ENCODE measurements at places on chromosomes 5 and 9.

- ATAC-seq: peak; percentile 9
Measured at GRCh38 chr5:93601071-93601801, 18.2 kb downstream of the NR2F1 start.

- ATAC-seq: peak; percentile 12
Measured at GRCh38 chr9:136996361-136997292, at the start of gene CLIC3. TSS of gene CLIC3 (minus strand) at chr9:136996568. CDS start at chr9:136996543, 25 bp downstream.

DNA sequence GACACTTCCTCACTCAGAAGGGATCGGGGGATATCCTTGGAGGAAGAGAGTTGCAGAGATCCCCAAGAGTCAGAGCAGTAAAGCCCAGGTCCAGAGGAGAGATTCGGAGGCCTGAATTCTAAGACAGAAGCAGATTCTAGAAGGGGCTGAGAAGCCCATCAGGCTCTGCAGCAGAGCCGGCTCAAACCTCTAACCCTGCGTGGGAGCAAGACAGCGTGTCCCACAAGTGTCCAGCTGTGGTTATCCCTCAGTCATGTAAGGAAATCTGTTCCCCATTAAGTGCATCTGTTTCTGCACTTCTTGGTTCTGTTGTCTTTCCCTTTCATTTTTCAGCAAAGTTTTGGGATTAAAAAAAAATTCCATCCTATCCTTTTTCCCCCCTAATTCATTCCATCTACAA is 4.8 kb upstream of the DIAPH1 start:
- ATAC-seq: no peak

DNA sequence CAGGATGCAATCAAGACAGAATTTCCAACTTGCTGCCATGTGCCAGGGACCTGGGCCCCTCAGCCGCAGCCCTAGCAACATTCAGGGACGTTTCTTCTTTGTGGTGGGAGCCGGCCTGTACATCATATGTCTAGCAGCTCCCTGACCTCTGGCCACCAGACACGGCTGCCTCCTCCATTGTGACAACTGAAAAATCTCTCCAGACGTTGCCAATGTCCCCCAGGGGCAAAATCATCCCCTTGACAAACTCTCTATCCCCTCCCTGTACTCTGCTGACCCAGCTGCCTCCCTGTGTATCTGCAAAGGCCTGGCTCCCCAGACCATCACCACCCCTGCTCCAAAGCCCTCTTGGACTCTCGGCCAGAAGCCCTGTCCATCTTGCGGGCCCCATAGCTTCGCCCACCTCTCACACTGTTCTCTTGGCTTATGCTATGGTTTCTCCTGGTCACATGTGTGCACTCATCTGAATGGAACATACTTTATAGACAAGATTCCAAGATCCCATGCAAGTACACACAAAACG is 40.8 kb downstream of the BICD2 start:
- ATAC-seq: no peak

- ATAC-seq: peak; percentile 81
Measured at GRCh38 chr9:93346231-93347112, 105.0 kb upstream of the FAM120A start.

DNA sequence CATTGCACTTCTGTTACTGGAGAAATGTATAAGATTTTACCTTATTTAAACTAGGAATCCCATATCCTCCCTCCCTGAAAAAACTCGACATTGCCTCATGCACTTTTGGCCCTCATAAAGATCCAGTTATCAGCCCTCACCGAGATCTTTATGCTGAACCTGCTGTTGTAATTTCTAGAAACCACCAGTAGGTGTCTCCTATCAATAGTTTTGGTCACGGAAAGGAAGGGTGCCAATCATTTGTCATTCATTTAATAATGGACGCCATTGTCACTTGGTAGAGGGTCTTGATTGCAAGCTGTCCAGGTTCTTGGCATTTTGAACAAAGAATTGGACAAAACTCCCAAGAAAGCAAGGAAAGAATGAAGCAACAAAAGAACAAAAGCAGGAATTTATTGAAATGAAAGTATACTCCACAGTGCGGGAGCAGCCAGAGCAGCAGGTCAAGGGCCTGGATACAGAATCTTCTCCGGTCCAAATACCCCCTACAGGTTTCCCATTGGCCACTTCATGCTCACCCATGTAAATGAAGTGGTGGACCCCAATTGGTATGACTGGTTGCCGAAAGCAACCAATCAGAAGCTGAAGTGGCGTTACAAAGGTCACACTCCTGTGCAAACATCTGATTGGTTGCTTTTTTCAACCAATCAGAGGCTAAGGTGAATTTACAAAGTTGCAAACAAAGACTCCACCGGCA is 524.3 kb downstream of the PSAT1 start:
- ATAC-seq: no peak

DNA sequence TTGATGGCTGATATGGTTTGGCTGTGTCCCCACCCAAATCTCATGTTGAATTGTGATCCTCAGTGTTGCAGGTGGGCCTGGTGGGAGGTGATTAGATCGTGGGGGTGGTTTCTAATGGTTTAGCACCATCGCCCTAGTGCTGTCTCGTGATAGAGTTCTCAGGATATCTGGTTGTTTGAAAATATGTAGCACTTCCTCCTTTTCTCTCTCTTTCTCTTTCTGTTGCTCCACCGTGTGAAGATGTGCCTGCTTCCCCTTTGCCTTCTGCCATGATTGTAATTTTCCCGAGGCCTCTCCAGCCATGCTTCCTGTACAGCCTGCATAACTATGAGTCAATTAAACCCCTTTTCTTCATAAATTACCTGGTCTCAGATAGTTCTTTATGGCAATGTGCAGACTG is 111.6 kb downstream of the SREK1 start:
- no peak for ATAC-seq

- ATAC-seq: no peak
Measured at GRCh38 chr5:121725450-121725849, 126.2 kb upstream of the FTMT start.

- ATAC-seq: no peak
Measured at GRCh38 chr9:80811003-80811402, 878.3 kb downstream of the TLE1 start.

DNA sequence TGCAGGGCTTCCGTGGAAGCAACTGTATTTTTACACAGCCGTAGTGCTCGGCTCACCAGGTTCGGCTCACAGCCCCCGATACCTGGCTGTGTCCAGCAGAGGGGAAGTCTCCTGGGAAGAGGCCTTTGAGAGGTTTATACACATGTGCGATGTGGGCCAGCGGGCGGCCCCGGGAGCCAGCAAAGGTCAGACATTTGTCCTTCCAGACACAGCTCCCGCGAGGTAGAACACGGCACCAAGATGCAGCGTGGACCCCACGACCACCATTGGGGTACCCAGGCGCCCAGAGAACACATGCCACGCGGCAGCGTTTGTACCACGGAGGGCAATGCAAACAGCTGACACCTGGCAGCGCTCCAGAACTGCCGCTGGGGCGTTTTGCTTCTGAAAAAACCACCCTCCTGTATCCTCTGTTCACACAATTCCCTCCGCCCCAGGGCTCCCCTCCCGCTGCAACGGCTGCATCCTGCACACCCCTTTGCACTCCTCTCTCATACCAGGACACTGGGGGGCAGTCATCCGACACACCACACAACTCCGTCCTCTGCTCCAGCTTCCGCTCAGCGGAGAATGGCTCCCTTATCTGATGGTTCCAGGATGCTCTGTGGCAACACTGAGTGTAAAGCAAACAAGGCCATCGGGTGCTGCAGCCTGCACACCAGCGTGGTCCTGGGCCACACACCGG is 235.3 kb downstream of the SYK start:
- ATAC-seq: peak; percentile 98

GRCh38 chr5:15850536-15850935 is 329.1 kb downstream of the MARCHF11 start:
- ATAC-seq: no peak

- ATAC-seq: no peak
Measured at GRCh38 chr5:83406906-83407305, 64.6 kb upstream of the VCAN start.

DNA sequence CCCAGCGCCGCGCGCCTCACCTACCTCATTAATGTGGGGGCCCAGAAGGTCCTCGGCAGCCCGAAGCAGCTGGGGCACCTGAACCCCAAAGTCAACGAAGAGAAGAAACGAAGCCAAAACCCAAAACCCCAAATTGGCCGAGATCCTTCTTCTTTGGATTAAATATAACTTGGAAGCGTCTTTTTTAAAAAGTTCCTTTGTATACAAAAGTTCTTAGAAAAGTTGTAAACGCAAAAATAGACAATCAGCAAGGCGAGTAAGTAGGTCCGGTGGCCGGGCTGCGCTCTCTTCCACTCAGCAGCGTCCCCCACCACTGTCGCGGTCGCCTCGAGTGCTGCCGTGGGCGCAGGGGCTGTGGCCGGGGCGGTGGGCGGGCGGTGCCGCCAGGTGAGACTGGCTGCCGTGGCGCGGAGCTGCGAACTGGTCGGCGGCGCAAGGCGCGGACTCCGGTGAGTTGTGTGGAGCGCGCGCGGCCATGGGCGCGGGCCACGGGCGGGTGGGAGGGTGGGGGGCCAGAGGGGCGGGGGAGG is 360 bp downstream of the KLF4 start:
- no peak for ATAC-seq

DNA sequence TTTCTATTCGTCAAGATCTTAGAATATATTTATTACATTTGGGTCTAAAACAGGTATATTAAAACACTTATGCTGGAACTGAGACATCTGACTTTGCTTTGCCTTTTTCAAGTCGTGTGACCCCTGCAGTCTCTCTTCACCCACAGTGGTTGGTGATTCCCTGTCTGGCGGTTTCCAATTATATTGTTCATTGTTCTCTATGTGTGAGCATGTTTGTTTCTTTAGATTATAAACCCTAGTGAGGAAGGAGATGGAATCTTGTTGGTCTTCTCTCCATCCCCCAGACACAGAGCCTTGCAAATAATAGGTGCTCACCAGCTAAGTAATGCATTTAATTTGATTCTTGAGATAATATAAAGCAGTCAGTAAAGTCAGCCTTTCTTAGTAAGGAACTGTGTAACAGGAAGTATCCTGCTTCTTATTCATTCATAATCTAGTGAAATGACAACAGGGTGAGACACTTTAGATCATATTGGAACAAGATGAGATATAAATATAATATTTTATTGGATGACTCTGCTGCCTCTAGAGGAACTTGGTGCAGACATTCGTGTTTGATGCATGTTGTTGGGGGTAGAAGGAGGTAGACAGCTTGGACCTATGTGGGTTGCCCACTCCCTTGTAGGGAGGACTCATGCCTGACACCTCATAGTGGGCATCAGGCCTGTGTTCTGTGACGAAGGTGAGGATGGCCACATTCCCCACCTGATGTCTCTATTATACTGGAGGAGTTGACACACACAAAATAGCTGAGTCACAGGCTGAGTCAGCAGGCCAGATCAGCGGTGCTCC is 88.1 kb downstream of the FGF1 start:
- peak; percentile 99 for ATAC-seq

GRCh38 chr5:41747301-41747700 is 122.9 kb downstream of the OXCT1 start:
- no peak for ATAC-seq

- ATAC-seq: no peak
Measured at GRCh38 chr5:58548068-58548467, 34.8 kb upstream of the RAB3C start.

DNA sequence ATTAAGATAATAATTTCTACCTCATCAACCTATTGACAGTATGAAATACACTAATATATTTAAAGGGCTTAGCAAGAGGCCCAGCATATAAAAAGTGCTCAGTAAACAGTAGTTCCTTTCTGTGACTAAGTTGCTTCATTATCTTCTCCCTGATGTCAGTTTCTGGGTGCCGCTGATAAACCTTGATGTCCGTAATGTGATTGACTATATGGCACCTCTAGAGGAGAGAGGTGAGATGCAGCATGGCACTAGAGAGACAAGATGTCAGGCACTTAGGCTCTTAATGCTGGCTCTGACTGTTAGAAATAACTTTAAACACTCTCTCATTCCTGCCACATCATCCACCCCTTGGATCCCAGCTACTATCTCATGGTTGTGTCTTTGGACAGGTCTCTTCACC is 455.9 kb upstream of the KLF4 start:
- ATAC-seq: no peak

- ATAC-seq: no peak
Measured at GRCh38 chr5:108983461-108984092, 235.9 kb downstream of the FER start.

GRCh38 chr5:143215690-143216089 is 187.8 kb downstream of the NR3C1 start:
- ATAC-seq: no peak

DNA sequence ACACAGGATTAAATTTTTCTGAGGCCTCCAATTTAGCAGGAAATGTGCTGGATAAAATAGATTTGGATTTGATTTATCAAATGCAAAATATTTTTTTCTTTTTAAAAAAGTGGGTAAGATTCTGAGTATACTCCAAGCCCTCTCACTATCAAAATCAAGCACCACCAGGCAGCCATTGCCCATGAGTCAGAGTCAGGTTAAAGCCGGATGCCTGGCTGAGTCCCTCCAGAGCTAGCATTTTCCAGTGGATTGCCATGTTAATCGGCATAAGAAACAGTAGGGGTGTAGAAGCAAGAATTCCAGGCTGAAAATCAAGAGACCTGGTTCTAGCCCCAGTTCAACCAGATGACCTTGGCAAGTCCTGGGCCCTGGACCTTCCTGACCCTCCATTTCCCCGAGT is 85.3 kb downstream of the FAM114A2 start:
- no peak for ATAC-seq

- no peak for ATAC-seq
Measured at GRCh38 chr9:107907715-107908114, 418.1 kb upstream of the KLF4 start.

- ATAC-seq: no peak
Measured at GRCh38 chr5:178323541-178323865, 90.9 kb upstream of the PHYKPL start.

DNA sequence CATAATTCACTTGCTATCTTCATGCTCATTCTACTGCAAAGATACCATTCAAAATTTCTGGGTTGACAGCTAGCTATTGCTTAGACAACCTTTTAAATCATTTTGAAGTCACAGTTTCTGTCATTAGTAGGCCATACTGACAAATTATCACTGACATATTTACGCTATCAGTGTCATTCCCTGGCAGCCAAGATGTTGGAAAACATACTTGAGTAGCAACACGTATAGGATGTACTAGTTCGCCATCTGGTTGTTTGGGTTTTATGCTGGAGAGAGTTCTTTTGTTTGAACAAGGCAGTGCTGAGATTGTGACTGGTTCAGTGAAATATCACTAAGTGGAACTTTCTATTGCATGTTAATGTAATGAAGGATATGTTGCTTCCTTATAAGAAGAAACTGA is 621.9 kb downstream of the DTWD2 start:
- no peak for ATAC-seq

- ATAC-seq: no peak
Measured at GRCh38 chr5:68332080-68332451, 116.5 kb downstream of the PIK3R1 start.

GRCh38 chr5:149317281-149318048 is 27.8 kb upstream of the GRPEL2 start:
- no peak for ATAC-seq

- no peak for ATAC-seq
Measured at GRCh38 chr5:102624405-102624804, 125.6 kb upstream of the SLCO6A1 start.

DNA sequence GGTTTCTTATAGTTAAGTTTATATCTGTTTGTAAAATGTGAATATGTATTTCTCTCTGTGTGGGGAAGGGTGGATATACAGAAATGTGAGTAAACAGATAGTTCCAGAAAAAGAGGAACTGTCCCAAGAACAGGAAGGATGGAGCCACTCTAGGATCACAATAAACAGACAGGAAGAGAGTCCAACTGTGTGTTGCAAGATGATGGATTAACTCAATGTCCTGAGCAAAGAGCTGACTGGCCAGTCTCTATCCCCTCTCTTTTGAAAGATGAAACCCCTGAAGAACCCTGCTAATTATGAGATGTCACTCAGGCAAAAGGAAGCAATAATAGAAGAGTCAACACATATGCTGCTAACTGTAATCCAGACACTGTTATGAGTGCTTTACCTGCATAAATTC is 202.7 kb downstream of the SEMA6A start:
- ATAC-seq: no peak

- no peak for ATAC-seq
Measured at GRCh38 chr5:59081693-59082092, 498.8 kb downstream of the RAB3C start.
